ENCODE measurements at places on chromosomes 2 and 18. TPM values are rescaled to one million over a fixed set of nuclear protein-coding genes. Genes with fewer than 3 reads are reported as not detected.

The PDCD1 gene
- polyA plus RNA-seq = 0.31 TPM

The YWHAQ gene
- 209 TPM for polyA plus RNA-seq

The SDC1 gene
- polyA plus RNA-seq = 16.0 TPM

The UGT1A10 gene
- 2.5 TPM for polyA plus RNA-seq

The IL18RAP gene
- polyA plus RNA-seq = 0.50 TPM

The CTDSP1 gene
- 117 TPM for polyA plus RNA-seq

The ALPI gene
- not detected for polyA plus RNA-seq

The MDH1B gene
- 0.63 TPM for polyA plus RNA-seq

The ANKRD53 gene
- polyA plus RNA-seq = 2.3 TPM

The TTC27 gene
- 5.8 TPM for polyA plus RNA-seq

The TSPYL6 gene
- not detected for polyA plus RNA-seq

The CDH20 gene
- polyA plus RNA-seq = 0.15 TPM

The LYG2 gene
- not detected for polyA plus RNA-seq

The EML6 gene
- polyA plus RNA-seq = 1.3 TPM

The SULT1C4 gene
- 0.73 TPM for polyA plus RNA-seq

The DQX1 gene
- polyA plus RNA-seq = 4.1 TPM

The OSBPL6 gene
- 0.31 TPM for polyA plus RNA-seq

The FSIP2 gene
- 3.8 TPM for polyA plus RNA-seq

The ASNSD1 gene
- polyA plus RNA-seq = 29.0 TPM

The ARPC2 gene
- 278 TPM for polyA plus RNA-seq

The STK39 gene
- 18.3 TPM for polyA plus RNA-seq

The DNER gene
- 3.3 TPM for polyA plus RNA-seq

The SERPINB10 gene
- polyA plus RNA-seq = not detected

The ZNF385B gene
- polyA plus RNA-seq = 8.1 TPM

The ZAP70 gene
- 2.1 TPM for polyA plus RNA-seq

The SNX17 gene
- polyA plus RNA-seq = 68.9 TPM

The NTSR2 gene
- polyA plus RNA-seq = not detected

The RGPD3 gene
- 0.06 TPM for polyA plus RNA-seq

The REL gene
- 2.0 TPM for polyA plus RNA-seq

The CXCR1 gene
- polyA plus RNA-seq = 0.03 TPM

The SIX3 gene
- polyA plus RNA-seq = not detected

The CD8A gene
- 13.1 TPM for polyA plus RNA-seq

The ABCG5 gene
- not detected for polyA plus RNA-seq

The HAAO gene
- 22.8 TPM for polyA plus RNA-seq

The ATP6V1C2 gene
- 6.9 TPM for polyA plus RNA-seq

The CCDC178 gene
- not detected for polyA plus RNA-seq

The TTC39C gene
- polyA plus RNA-seq = 19.3 TPM

The DIS3L2 gene
- polyA plus RNA-seq = 17.2 TPM

The SPOPL gene
- polyA plus RNA-seq = 7.2 TPM

The GCA gene
- 17.9 TPM for polyA plus RNA-seq

The MAP3K20 gene
- polyA plus RNA-seq = 13.4 TPM

The TCF23 gene
- not detected for polyA plus RNA-seq

The RTP5 gene
- polyA plus RNA-seq = not detected

The REEP1 gene
- 5.4 TPM for polyA plus RNA-seq

The IL37 gene
- not detected for polyA plus RNA-seq

The UGT1A3 gene
- not detected for polyA plus RNA-seq

The SKOR2 gene
- polyA plus RNA-seq = not detected

The PTPRM gene
- polyA plus RNA-seq = 9.5 TPM
